ENCODE measurements at places on chromosomes 2 and 18.

GRCh38 chr2:212489719-212490346, 48.8 kb downstream of the ERBB4 start:
- no peak for DNase-seq

DNA sequence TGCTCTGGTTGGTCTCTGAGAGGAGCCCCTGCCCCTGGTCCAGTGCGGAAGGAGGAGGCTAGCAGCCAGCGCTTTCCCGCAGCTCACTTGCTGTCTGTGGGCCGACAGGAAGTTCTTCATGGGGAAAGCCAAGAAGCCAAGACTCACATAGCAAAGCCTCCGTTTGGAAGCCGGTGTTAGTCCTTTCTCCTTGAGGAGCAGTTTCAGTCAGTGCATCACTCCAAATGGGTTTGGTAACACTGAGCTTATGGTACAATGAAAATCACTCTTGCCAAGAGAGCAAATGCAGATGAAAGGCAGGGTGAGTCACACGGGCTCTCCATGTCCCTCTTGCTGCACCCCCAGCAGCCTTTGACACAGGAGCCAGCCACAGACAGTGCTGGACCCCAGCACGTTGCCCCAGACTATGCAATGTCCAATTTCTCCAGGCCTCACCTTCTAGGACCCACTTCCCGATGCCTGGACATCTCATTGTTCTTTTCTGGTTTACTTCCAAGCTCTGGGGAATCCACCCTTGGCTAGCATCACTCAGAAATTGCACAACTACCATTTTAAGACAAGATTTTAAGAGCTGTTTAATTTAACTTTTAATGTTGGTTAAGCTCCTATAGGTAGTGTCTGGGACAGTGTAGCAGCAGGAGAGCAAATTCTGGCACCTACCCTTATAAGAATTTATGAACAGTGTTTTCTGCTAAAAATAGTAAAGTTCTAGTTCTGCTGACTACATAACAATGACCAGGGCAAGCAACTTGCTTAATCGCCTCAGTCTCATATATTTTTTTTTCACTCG, 174.9 kb downstream of the ASB1 start:
- no peak for DNase-seq

DNA sequence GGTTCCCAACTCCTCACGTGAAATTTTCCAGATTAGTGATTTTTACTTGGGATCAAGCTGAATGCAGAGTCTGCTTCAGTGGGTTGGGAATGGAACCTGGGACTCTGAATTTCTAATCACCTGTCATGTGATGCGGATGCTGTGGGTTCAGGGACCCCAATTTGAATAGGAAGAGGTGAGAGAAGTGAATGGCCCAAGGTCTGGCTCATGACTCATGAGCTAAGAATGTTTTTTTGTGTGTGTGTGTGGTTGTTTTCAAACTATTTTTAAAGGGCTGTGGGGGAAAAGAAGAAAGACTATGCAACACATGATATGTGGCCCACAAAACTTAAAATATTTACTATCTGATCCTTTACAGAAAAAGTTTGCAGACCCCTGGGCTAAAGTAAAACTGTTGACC, 108.5 kb upstream of the CYRIA start:
- no peak for DNase-seq

GRCh38 chr2:165245081-165245793, 6.0 kb downstream of the SCN2A start:
- DNase-seq, result no peak

DNA sequence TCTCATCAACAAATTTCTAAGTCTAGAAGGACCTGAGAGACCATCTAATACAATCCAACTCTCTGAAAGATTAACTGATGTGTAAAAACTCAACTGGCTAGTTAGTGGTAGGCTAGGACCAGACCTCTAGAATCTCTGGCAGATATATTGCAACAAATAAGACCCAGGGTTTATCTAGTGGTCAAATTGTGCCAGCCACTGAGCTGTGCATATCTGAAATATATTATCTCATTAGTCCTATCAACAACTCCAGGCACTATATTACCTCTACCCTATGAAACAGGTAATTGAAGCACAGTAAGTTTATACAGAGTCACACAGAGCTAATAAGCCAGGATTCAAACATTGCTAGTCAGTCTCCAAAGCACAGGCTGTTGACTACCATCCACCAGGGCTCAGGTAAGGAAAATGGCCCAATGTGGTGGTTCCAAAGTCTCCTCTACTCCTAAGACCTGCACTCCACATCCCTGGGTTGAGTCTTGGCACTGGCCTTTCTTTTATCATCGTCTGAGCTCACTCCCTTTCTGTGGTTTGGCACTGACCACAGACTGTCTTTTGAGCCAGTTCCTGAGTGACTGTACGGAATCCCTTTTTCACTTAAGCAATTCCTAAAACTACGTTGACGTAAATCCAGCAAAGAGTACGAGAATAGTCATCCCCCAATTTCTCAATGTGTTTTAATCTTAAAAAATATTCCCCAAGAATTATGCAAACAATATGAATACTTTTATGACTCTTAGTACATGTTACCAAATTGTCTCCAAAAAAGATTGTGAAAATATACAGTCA, 11.9 kb upstream of the PID1 start:
- DNase-seq, result no peak
